ENCODE measurements at places on chromosomes 13 and 19.

- no peak for DNase-seq
Observed at GRCh38 chr13:23980160-23980551, 82.9 kb upstream of the C1QTNF9B start.

DNA sequence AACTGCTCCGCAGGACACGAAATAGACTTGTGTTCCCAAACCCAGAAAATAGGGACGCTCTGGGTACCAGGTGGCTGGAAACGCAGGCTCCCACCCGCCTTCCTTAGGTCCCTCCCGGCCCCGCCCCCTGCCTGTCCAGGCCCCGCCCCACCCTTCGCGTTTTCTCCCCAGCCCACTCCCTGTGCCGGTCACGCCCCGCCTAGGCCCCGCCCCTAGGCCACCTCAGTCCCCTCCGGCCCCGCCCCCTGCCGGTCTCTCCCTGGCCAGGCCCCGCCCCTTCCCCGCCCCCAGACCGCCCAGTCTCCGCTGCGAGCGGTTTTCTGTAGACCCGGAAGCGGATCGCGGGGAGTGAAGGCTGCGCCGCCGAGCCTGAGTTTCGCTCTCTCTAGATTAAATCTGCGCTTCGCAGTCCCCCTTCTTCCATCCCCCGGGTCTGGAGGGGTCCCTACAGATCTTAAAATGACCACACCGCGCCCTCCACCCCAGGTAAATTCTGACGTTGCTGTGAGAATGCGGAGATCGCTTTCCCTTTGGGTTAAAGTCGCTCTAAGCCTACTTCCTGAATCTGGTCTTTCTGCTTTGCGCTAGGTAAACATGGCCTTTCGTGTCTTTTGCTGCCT lies 3.7 kb upstream of the ZNF665 start:
- peak; percentile 58 for DNase-seq

DNA sequence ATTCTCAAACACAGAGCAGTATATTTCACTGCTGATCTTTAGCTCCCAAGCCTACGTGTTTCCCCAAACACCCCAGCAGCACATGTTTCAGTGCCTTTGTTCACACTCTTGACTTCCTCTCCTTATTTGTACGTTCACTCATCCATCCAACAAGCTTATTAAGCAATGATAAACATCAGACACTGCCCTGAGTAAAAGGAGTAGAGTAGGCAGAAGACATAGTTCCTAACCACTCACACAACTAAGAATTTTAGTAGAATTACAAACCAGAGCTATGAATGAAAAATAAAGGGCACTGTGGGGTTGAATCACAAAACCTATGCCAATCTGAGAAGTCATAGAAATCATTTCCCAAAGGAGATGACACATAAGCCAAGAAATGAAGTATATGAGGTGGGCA lies 213.5 kb downstream of the DIAPH3 start:
- DNase-seq: no peak

- DNase-seq: no peak
Observed at GRCh38 chr13:70964874-70965273, 856.6 kb upstream of the KLHL1 start.

DNA sequence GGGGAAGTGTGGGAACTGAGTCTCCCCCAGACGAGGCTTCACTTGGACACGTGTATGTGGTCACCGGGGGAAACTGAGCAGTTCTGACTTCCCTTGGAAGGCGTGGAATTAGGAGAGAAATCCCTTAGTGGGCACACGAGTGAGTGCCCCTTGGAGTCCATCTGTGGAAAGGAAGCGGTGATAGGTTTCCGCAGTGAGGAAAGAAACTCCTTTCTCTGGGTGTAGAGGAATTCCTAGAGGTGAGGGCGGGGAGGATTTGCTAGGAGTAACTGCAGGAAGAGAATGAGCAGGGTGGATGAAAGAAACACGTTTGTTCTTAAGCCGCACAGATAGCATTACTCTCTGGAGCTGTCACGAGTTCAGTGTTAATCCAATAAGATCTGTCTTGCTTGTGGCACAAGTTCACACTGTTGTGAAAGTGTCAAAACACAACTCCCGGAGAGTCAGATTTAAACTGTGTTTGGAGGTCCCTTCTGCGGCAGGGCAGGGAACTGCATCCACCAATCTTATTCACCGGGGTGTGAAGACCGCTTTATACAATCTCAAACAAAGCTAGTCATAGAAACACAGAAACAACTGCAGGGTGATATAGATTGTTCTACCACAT lies 1.2 kb downstream of the KL start:
- DNase-seq: no peak

DNA sequence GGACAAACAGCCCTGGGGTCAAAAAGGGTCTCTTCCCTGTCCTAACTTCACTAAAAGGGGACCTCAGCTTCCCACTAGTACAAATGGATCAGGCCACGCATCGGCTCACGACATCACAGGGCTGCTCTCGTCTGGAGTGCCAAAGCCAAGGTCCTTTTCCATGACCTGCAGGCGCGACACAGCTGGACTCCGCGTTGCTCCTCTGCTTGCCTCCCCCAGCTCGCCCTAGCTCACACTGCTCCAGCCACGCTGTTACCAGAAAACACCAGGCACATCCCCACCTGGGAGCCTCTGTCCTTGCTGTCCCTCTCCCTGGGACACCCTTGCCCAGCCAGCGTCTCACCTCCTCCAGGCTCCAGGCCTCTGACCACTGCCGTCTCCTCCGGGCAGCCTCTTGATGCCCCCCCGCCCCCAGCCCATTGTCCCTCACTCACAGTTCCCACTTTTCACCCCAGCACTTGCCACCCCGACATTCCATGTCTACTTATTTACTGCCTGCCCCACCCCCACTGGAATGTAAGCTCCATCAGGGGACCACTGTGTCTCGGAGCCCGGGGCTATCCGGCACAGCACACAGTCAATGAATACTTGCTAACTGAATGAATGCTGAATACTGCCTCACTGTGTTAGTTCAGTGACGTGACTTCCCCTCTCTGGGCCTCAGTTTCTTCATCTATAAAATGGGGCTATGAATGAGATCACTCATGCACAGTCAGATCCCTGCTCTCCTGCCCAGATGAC lies 20.7 kb downstream of the AKT2 start:
- no peak for DNase-seq

GRCh38 chr19:37932985-37933936 lies 26.3 kb downstream of the SIPA1L3 start:
- DNase-seq: no peak

- no peak for DNase-seq
Observed at GRCh38 chr13:113195360-113195759, 13.1 kb downstream of the PCID2 start.

DNA sequence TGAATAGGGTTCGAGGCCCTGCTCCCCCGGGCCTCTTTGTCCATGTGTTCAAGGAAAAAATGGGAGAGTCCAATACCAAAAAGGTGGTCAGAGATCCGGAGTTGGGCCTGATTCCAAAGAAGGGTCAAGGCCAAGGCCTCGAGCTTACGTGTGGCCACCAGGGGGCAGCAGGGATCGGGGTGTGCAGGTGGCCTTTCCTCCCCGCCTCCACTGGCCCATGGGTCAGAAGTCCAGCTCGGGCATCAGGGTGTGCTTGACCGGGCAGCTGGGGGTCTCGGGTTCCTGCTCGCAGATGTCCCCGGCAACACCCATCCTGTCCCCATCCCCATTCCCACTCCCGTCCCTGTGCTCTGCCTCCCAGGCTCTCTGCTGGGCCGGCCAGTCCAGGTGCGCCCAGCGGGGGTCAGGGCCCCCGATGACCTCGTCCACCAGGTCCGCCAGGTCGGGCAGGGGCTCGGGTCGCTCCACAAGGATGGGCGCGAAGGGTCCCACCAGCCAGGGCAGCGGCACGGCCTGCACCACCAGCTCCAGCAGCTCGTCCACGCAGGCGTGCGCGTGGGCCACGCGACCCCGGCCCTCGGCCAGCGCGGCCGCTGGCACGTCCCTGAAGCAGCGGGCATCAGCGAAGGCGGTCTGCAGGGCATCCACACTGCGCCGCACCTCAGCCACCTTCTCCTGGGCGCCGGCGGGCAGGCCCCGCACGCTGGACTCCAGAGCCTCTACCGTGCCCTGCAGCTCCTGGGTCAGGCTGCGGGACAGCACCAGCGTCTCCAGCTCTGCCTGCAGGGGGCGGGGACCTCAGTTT lies 5.2 kb upstream of the PLIN4 start:
- DNase-seq: no peak

GRCh38 chr19:19120308-19121231 lies 17.7 kb downstream of the TMEM161A start:
- DNase-seq: no peak

GRCh38 chr19:4984438-4984990 lies 15.6 kb downstream of the KDM4B start:
- DNase-seq: no peak

DNA sequence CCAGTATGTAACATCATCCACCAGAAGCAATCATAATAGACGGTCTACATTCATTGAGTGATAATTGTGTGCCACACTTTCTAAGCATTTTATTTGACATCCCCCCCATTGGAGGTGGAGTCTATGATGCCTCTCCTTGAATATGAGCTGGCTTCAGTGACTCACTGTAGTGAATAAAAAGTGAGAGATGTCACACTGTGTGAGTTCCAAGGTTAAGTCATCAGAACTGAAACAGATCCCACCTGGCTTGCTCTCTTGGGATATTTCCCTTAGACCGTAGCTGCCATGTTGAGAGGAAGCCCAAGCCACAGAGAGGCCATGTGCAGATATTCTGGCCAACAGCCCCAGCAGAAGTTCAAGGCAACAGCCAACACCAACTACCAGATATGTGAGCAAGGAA lies 12.6 kb downstream of the RTBDN start:
- no peak for DNase-seq

GRCh38 chr13:40390401-40390916 lies 276.0 kb downstream of the FOXO1 start:
- DNase-seq: no peak

DNA sequence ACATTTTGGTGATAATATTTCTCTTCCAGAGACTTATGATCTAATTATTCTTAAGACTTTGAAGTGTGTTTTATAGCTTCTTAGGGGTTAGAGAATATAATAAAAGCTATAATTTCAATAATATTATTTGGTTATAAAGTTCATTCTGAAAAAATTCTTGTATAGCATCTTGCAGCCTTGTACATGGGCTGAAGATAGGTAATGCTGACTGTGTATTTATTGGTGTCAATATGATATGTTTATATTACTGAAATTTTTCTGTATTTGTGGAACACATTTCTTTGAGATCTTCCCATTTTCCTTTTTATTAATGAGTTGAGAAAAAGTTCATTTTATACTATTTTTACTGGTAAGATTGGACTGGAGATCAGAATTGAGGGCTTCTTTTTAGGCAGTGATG lies 87.8 kb downstream of the TDRD3 start:
- no peak for DNase-seq

DNA sequence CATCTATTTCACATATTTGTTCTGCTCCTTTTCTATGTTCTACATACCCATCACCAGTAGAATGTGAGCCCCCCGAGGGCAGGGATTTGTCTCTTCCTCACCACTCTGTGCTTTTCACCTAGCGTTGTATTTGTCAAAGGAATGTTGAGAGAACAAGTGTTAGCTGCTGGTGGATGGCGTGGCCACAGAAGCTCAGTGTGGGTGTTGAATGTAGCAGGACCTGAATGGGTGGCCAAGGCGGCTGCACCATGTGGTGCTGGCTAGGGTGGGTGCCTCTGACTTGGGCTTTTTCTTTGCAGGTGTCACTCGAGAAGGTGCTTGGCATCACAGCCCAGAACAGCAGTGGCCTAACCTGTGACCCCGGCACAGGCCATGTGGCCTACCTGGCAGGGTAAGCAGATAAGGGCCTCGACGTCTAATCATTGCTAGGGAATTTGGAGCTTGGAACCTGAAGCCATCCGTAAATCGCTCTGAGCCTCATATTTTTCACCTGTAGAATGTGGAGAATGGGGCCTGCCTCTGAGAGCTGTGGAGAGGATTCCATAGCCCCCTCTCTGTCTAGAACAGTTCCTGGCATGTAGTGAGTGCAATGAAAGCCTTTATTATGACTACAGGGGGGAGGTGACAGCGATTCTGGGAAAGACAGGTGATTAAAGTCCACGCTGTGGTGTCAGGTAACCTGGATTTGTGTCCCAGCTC lies 3.9 kb downstream of the WDR62 start:
- DNase-seq: no peak

DNA sequence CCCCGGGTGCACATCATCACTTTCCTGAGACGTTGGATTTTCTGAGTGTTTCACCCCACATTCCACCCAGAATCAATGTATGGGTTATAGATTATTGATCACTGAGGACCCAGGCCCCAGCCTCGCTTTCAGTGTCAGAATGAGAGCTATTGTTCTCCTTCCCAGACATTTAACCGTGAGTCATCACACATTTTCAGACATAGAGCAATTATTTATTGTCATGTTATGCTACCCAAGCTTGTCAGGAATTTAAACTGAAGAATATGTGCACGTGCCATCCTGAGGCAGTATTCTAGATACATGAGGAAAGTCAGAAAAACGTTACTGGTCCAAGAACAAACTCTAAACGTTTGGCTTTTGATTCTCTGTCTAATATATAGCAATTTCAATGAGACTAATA lies 276.6 kb upstream of the ZNF507 start:
- no peak for DNase-seq

DNA sequence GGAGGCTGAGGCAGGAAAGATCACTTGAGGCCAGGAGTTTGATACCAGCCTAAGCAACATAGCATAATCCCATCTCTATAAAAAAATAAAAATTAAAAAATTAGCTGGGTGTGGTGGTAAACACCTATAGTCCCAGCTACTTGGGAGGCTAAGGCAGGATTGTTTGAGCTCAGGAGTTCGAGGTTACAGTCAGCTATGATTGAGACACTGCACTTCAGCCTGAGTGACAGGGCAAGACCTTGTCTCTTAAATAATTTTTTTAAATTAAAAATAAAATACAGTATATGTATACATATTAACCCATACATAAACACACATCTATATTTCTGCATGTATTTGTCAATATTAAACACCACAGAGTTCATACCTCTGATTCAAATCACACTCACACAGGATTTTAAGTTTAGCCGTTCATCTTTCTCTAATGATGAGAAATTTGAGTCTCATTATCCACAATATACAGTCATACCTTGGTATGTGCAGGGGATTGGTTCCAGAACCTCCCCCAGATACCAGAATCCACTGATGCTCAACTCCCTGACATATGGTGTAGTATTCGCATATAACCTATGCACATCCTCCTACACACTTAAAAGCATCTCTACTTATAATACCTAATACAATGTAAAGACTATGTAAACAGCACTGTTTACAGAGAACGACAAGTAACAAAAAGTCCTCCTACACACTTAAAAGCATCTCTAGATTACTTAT lies 44.7 kb downstream of the PSPC1 start:
- DNase-seq: no peak

DNA sequence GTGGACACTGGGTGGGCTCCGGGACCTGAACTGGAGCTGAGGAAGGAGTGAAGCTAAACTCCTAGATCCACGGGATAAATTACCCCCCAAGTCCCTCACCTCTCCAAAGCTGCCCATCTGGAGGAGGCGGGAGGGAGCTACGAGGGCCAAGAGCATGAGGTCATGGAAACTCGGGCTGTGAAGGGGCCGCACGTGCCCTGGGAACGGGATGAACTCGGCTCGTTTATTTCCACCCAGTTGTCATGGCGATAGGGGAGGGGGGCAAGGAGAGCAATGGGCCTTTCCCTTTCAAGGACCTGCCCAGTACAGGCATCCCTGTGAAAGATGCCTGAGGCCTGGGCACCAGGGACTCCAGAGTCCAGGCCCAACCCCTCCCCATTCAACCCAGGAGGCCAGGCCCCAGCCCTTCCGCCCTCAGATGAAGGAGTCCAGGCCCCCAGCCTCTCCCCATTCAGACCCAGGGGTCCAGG lies 3.8 kb downstream of the PPP1R12C start:
- DNase-seq: no peak
